ENCODE measurements at places on chromosomes 6 and 20.
A peak's percentile ranks its signal among the peaks of the same experiment; 100 is the strongest.

GRCh38 chr20:52190437-52191131 lies 995 bp downstream of the ZFP64 start:
- DNase-seq: peak; percentile 33

DNA sequence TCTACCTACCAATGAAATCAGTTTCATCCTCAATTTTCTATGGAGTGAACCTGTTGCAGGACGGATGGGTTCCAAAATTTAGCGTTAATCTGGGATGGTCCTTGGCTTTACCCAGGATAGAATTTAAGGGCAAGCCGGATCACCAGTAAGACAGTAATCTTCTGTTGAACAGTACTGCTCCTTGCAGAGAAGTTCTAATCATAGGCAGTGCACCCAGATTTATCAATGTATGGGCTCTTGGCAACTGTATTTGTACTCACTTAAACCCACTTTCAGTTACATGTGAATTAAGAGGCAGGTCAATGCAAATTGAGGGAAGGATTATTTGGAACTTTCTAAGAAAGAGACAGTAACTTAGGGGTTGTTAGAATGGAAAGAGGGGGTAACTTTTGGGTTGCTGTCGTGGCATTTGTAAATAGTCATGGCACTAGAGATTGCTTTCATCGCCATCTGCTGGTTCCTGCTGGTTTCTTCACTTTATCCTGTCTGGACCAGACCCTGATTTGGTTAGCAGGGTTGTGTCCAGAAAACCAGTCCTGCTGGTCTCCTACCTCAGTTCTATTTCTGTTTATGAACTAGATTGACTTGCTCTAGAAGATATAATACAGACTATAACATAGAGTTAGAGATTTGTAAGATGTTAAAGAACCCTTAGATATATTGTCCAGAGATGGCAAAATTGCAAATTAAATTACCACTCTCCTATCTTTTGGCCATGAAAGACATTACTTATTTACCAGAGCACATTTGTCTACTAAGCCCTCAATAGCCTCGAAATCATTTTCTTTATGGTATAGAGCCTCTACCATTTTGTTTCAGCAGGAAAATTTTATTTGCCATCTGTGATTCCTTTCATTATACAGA lies 646.3 kb downstream of the UTRN start:
- peak; percentile 40 for DNase-seq

GRCh38 chr6:39389484-39389767 lies 66.9 kb upstream of the KCNK16 start:
- DNase-seq: peak; percentile 22

- peak; percentile 70 for DNase-seq
Measured at GRCh38 chr6:113591896-113592827, 265.0 kb upstream of the MARCKS start.
